MG63 (cell line): ENCODE measurements at places on chromosomes 7 and 10. TPM values are rescaled to one million over a fixed set of nuclear protein-coding genes. Genes with fewer than 3 reads are reported as not detected.

DNA sequence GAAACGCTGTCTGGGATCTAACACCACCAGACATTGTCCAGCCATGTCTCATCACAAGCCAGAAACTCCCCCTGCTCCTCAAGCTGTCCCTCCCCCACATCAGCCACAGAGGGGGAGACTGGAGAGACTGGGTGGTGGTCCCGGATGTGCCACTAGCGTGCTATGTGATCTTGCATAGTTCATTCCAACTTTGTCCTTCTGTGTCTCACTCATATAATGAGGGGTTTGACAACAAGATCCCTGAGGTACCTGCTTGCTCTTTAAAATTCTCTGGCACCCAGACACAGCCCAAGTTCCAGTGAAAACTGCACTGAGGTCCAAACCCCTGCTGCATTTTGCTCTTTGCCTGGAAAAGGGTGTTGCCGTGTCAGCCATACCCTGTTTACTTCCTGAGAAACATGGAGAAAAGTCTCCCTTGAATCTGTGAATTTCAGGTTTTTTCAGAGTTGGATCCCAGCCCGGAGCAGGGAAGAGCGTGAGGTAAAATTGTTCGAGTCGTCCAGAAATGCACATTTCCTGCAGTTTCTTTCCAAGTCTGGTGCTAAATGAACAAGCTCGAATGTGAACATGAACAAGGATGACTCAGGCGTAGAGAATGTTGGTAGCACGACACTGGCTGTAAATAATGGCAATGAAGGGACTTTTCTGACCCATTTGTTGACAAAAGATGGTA lies 156.6 kb downstream of the CCDC3 start:
- peak; percentile 70 for DNase-seq

DNA sequence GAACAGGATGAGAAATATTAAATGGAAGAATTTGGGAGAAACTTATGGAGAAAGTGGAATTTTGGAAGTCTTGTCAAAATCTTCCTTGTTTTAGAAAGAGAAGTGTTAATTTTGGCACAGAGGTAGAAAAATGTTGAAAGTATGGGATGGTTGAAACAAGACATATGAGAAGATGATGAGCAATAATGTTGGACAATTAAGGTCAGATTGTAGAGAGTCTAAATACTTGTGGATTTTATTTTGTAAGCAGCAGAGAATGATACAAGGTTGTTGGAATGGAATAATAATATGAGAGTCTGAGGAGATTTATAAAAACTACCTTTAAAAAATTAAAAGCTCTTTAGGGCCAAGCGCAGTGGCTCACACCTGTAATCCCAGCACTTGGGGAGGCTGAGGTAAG lies 34.6 kb downstream of the PHTF2 start:
- no peak for DNase-seq

DNA sequence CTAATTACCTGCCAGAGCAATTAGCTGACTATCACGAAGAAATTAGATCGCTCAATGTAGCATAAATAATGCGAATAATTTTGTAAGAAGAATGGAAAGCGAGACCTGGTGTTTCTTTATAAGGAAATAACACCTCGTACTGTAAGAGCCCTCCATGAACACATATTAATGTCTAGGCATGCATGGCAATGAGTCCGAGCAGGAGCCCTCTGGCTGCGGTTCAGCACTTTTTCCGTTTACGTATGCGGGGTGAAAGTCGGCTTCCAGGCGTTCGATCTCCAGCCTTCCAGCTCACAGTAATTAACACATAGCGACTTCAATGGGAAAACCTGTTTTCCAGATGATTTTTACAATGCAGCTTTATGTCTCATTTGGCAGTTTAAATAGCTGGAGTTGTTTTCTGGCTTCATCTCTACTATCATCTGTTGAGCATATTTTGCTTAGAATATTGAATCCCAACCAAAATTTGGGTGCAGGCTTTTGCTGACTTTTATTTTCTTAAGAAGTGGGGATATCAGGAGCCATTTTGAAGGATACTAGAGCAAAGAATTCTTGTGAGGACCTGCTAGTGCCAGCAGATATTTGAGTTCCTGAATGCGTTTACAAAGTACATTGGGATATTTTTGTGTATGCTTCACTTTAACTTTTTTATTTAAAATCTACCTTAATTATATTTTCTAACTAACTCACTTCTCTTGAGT lies 7.2 kb upstream of the SP8 start:
- no peak for DNase-seq

DNA sequence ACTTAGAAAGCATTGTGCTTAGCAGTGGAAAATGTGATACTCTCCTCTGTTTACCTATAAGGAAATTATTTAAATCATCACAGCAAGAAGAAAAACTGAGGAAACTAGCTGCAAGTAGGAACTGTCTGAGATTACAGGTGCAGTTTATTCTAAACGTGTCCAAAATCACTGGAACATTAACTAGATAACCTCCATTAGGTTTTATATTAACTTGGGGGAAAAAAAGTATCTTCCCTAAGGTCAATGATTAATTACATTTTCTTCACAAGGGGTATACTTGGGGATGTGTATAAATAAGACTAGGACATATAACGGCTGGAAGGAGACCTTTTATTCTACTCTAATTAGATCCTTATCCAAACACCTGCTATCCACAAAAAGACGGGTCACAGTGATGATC lies 3.7 kb downstream of the GOT1 start:
- no peak for DNase-seq

GRCh38 chr10:120943542-120943941 lies 92.4 kb downstream of the WDR11 start:
- DNase-seq: no peak

GRCh38 chr10:34494012-34494411 lies 321.1 kb downstream of the PARD3 start:
- peak; percentile 9 for DNase-seq

DNA sequence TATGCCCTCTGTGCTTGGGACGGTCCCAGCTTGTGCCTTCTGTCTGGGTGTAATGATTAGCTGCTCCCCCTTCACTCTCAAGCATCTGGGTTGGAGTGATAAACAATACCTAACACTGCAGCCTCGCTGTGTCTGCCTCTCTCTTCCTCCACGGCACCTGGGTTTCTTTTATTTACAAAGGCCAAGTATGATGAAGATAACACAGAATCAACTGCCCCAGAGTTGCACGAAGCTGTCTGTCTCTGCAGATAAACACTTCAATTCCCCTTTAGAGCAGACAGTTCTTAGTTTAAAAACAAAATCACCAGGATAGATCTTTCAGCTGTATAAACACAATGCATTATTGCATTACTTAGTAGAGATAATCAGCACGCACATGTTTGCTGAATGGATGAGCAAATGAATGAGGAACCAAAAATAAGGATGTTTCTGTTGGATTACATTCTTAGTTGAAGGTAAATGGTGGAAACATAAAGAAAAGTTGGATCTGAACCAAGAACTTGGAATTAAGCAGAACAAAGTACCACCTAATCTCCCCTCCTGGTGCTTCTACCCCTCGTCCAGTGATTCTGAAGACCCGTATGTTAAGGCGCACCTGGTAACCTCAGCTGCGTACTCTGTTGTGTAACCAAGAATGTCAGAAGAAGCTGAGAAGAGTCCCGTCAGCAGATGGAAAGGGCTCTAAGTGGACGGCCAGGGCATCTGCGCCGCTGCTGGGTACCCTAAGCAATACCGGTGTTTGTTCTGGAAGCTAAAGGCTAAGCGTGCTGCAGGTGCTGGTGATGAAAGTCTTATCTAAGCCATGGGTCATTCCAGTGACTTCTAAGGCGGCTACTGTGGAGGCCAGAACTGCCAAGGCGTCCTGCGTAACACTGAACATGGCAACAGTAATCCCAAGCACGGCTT lies 26.6 kb downstream of the INSIG1 start:
- DNase-seq: no peak

GRCh38 chr10:71684356-71685173 lies 35.0 kb downstream of the C10orf105 start:
- peak; percentile 20 for DNase-seq

Gene PTPN20
- total RNA-seq: not detected in 2 replicates

Gene ASAH2B
- total RNA-seq: 0.43 and 0.64 TPM in 2 replicates

Gene AKR1D1
- total RNA-seq: not detected in 2 replicates
